ENCODE measurements at places on chromosomes 11 and 22. TPM values are rescaled to one million over a fixed set of nuclear protein-coding genes. Genes with fewer than 3 reads are reported as not detected.

The HINFP gene
- total RNA-seq, result 21.7 TPM

The OR10A6 gene
- not detected for total RNA-seq

- no peak for DNase-seq
Observed at GRCh38 chr22:18066181-18066859, 11.5 kb upstream of the PEX26 start.

DNA sequence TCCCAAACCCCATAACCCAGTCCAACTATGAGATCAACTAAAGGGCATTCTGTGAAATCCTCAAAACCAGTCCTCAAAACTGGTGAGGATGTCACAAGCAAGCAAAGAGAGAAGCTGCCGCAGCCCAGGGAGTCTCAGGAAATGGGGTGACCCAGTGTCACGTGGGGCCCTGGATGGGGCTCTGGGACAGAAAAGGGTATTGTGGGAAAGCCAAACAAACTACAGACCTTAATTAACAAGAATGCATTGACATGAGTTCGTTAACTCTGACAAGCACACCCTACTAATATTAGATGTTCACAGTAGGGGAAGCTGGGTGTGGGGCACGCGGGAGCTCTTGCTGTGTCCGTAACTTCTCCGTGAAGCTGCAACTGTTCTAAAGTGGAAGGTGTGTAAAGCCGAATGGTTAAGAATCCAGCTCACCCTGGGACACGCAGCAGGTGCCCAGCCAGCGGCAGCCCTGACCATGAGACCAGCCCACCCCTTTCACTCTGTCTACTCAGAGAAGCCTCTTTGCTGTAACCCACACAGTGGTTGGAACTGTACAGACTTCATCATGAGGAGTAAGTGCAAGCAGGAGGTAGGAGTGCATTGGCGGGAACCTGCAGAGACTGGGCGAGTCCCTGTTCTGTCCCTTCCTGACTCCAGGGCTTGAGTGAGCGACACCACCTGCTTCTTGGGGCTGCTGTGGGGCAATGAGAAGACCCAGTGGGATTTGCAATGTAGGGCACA lies 17.9 kb downstream of the LINC01488 start:
- no peak for DNase-seq

- no peak for DNase-seq
Observed at GRCh38 chr11:18578975-18579598, 9.4 kb downstream of the UEVLD start.

DNA sequence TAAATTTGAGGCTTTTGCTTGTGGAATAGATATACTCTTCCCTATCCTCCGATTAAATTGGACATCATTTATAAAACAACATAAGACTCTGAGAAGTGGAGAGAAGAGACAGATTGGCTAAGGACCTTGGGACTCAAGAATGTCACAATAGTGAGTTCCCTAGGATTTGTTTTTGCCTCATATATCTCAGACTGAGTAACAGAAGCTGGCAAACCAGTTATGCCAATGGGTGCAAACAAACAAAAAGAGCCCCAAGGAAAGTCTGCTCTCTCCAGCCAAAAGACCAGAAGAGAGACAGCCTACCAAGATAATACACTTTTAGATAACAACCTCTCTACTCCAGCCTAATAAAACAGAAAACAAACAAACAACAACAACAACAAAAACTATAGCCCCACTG lies 28.9 kb downstream of the DEUP1 start:
- no peak for DNase-seq

DNA sequence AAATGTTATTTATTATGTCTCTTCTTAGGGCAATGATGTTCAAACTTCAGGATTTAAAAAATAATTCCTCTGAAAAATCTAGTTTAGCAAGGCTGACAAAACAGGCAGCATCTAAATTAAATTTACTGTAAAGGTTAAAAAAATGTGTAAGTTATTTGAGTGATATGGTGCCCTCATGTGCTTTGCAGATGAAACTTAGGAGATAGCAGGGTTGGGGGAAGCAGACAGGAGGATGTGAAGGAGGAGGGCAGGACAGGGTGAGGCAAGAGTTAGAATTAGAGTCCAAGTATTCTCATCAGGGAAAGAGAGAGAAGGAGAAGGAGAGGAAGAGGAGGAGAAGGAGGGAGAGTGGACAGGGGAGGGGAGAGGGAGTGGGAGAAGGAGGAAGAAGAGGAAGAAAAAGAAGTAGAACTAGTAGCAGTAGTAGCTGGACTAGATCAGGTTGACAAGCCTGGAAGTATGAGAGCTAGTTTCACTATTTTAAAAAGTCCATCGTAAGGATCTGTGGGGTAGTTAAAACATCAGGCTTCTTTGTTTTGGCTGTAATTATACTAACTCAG lies 141.2 kb upstream of the SESN3 start:
- DNase-seq, result no peak

DNA sequence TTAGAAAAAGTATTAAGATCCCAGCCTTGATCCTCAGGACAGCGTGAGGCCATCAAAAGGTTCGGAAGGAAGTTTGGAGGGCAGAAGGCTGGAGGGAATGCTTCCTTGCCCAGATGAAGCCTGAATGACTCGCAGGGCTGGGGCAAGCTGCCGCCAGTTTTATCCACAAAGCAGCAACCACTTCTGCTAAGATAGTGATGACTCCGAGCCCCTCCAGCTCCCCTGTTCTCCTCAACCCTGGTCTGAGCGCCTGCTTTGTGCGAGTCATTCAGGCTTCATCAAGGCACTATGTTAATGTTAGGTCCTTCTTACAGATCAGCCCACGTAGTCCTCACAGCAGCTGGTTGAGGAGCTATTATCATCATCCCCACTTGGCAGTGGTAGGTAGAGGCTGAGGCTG lies 158.8 kb downstream of the COMMD9 start:
- DNase-seq, result no peak

Data from occipital lobe (tissue), 3 donors.